ENCODE measurements at places on chromosomes 2 and 18.

GRCh38 chr2:180145163-180145562 lies 138.1 kb upstream of the CWC22 start:
- no peak for DNase-seq

DNA sequence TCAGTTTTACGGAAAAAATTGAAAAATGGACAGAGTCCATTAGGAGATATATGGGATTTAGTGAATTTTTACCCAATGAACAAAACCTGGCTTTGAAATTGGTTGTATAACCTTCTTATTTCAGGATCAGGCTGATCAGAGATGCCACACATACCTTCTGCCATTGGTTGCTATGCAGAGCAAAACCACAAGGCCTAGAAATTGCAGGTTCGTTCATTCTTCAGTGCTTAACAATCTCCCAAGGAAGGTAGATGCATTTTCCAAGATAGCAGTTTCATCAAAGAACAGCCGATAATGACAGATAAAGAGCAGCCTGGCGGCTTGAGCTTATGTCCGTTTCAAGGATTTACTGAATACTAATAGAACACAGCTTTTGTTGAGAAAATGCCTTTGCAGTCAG lies 868.8 kb downstream of the EPHA4 start:
- DNase-seq: no peak

DNA sequence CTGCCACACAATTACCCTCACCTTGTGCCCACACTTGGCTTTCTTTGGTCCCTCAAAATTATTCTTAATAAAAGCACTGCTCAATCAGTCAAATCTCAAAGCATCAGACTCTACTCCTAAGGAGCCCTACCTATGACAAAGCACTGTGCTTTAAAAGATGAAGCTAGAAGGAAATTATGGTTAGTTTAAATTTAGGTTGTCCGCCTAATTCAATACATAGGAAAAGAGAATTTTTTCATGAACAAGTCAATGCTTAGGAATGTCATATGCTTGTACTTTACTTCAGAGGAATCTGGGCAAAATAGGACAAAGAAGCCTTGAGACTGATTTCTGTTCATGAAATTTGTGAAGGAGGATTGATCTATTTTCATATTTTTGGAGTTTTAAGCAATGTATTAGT lies 726.4 kb upstream of the CDH2 start:
- no peak for DNase-seq

- DNase-seq: no peak
Observed at GRCh38 chr18:79581911-79582310, 97.7 kb upstream of the CTDP1 start.

GRCh38 chr2:42653908-42654445 lies 85.5 kb downstream of the MTA3 start:
- DNase-seq: no peak

DNA sequence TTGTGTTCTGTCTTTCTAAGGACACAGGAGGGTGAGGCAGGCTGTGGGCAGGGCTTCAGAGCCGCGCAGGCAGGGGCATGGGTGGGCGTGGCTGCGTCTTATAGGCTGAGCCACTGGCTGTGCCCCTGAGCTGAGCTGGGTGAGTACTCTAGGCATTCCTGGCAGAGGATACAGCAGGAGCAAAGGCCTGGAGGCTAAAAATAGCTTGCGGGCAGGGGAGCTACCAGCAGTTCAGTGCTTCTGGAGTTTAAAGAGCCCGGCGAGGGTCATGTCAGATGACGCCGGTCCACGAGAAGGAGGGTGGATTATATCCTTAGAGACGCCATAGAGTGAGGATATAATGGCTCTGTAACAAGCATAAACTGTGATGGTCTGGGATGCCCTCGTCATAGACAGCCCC lies 31.5 kb upstream of the PDIA6 start:
- no peak for DNase-seq

GRCh38 chr2:231467016-231467545 lies 2.8 kb upstream of the NCL start:
- DNase-seq: no peak

- no peak for DNase-seq
Observed at GRCh38 chr2:133948610-133949290, 305.1 kb upstream of the MGAT5 start.

DNA sequence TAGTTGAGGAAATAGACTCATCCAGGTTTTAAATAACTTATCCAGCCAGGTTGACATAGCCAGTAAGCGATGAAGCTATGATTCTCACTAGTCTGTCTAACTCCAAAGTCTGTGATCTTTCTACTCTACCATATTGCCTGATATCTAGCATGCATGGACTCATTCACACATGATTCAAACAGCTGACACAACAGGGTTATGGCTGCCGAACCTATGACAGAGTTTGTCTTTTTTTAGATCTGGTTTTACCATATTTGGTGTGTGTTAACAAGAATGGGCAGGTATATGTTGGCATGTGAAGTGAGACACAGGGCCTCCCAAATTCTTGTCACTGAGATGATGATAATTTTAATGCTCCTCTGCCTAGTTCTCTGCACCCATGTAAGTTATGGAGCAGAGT lies 210.6 kb downstream of the BABAM2 start:
- no peak for DNase-seq

GRCh38 chr2:25881764-25882163 lies 3.5 kb upstream of the ASXL2 start:
- DNase-seq: no peak

GRCh38 chr2:143726151-143726845 lies 597.1 kb downstream of the ARHGAP15 start:
- no peak for DNase-seq

GRCh38 chr2:12613137-12613835 lies 103.5 kb upstream of the TRIB2 start:
- DNase-seq: no peak

GRCh38 chr2:5725794-5726463 lies 33.7 kb downstream of the SOX11 start:
- DNase-seq: no peak

- no peak for DNase-seq
Observed at GRCh38 chr2:180655842-180656454, 324.5 kb upstream of the UBE2E3 start.

GRCh38 chr2:14420851-14421250 lies 211.7 kb upstream of the LRATD1 start:
- DNase-seq: no peak

- DNase-seq: no peak
Observed at GRCh38 chr18:56188529-56189275, 449.7 kb downstream of the TXNL1 start.

- peak; percentile 34 for DNase-seq
Observed at GRCh38 chr2:67846370-67847070, 216.3 kb downstream of the C1D start.

- DNase-seq: no peak
Observed at GRCh38 chr2:60837123-60837522, 44.3 kb upstream of the REL start.

DNA sequence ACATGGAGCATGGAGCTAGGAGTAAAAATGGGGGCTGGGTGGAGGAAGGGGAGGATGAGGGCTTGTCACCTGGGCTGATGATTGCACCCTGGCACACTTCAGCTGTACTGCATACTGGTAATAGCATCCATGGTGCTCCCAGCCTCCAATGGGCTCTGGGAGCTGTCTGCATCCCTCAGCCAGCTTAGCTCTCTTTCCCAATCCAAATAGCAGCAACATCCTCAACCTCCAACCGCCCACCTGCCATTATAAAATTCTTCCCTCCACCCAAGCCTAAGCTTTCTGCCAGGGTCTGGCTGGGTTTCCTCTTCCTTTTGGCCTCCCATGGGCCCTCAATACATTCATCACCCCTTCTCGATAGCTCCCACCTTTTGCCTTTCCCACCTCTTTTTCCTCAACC lies 110.1 kb downstream of the LYPD1 start:
- DNase-seq: no peak

GRCh38 chr2:60533101-60534051 lies 20.1 kb downstream of the BCL11A start:
- DNase-seq: no peak

All from D721Med (cell line).